ENCODE measurements at places on chromosomes 4 and X.

- DNase-seq = no peak
Measured at GRCh38 chr4:186023975-186024374, 45.0 kb upstream of the TLR3 start.

DNA sequence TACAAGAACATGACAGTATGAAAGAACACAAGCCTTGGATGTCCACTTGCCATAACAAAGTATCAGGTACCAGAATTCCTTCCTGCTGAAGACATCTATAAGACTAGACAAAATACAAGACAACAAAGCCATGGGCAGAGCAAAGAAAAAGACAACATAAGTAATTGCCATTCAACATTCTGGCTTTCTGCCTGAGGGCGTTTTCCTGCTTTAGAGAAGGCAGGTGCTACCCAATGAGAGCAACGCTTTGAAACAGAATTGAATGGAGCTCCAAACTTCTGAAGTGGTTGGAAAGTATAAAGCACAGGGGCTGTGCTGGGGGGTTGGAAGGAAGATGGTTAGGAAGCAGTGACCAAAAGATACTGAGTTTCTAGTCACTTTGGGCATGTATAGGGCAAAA lies 30.1 kb downstream of the PDE5A start:
- no peak for DNase-seq

GRCh38 chr4:164410401-164410800 lies 343.5 kb upstream of the SMIM31 start:
- no peak for DNase-seq

DNA sequence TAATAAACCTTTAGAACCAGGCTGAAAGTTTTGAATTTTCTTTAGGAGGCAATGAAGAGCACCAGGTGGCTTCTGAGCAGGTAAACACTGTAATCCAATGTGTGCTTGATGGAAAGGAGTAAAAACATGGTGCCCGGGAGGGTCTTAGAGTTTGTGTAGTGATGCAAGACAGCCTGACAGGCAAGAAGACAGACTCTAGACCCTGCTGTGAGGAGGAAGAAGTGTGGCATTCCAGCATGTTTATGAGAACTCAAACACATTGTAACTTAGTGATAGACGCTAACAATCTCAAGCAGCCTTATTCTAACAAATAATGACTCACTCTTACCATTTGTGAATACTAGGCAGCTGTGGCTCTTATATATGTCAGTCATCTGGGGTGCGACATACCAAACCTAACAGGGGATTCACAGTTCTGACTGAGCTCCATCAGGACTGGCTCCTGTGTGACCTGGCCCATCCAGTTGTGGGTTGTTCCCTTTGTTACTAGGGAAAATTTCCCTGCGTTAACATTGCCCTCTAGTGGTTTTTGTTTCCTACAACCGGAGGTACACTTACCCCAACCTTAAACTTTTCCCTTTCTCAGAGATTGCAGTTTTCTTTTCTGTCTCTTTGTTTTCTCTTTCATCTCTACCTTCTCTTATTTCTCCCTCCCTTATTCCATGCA lies 53.8 kb downstream of the VSIG4 start:
- peak; percentile 37 for DNase-seq

GRCh38 chrX:105488716-105489115 lies 268.2 kb upstream of the TEX13A start:
- peak; percentile 9 for DNase-seq

- DNase-seq = no peak
Measured at GRCh38 chrX:48487362-48487798, 11.4 kb downstream of the FTSJ1 start.

GRCh38 chr4:88320224-88320779 lies 35.9 kb upstream of the PPM1K start:
- no peak for DNase-seq

- DNase-seq = no peak
Measured at GRCh38 chrX:3567686-3568085, 145.8 kb downstream of the PRKX start.

DNA sequence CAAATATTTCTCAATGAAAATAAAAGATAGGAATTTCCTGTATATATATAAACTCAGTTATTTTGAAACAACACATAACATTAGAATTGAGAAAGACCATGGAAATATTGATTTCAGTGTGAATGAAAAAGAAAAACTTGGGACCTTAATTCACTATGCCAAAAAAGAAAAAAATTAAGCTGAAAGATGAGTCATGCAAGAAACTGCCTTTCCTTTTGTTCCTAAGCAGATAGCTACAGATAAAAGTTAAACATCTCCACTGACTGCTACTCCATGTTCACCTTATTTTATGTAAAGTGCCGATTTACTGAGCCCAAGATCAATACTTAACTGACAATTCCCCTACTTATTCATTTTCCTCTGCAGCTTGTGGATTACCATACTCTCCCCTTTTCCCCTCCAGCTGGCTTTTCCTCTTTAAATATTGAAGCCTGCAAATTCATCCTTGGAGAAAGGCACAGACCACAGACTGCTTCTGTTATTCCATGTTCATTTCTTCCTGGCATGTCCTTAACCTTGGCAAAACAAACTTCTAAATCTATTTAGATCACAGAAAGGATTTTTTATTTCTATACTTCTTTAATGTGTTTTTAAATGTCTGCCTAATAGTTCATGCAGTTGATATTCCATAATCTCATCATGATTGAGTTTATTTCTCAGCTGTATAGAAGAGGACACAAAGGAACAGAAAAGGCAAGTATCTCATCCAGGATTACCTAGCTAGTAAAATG lies 40.5 kb upstream of the YTHDC1 start:
- DNase-seq = no peak

GRCh38 chrX:47217121-47217851 lies 1.2 kb upstream of the CDK16 start:
- DNase-seq = no peak

- no peak for DNase-seq
Measured at GRCh38 chrX:151287954-151288353, 109.1 kb upstream of the VMA21 start.

DNA sequence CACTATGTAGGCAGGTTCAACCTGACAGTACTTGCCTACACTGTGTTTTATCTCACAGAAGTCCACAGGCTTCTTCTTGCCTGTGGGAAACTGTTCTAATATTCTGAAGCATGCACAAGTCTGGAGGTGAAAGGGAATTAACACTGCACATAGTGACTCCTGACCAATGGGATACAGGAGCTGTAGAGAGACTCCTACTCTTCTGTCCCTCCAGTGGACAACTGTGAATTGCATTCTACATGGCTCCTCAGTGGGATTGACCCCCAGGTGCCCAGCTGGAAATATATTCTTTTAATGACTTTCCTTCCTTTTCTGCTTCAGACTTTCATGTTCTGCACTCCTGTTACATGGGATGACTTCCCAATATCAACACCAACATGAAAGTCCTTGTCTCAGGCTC lies 8.2 kb upstream of the YIPF6 start:
- DNase-seq = no peak

GRCh38 chrX:56803850-56804681 lies 75.0 kb downstream of the NBDY start:
- DNase-seq = no peak

GRCh38 chrX:25034889-25035288 lies 19.1 kb upstream of the ARX start:
- no peak for DNase-seq

- DNase-seq = no peak
Measured at GRCh38 chr4:111198446-111198845, 575.6 kb upstream of the PITX2 start.

GRCh38 chr4:47031751-47032404 lies 511 bp downstream of the GABRB1 start:
- no peak for DNase-seq

DNA sequence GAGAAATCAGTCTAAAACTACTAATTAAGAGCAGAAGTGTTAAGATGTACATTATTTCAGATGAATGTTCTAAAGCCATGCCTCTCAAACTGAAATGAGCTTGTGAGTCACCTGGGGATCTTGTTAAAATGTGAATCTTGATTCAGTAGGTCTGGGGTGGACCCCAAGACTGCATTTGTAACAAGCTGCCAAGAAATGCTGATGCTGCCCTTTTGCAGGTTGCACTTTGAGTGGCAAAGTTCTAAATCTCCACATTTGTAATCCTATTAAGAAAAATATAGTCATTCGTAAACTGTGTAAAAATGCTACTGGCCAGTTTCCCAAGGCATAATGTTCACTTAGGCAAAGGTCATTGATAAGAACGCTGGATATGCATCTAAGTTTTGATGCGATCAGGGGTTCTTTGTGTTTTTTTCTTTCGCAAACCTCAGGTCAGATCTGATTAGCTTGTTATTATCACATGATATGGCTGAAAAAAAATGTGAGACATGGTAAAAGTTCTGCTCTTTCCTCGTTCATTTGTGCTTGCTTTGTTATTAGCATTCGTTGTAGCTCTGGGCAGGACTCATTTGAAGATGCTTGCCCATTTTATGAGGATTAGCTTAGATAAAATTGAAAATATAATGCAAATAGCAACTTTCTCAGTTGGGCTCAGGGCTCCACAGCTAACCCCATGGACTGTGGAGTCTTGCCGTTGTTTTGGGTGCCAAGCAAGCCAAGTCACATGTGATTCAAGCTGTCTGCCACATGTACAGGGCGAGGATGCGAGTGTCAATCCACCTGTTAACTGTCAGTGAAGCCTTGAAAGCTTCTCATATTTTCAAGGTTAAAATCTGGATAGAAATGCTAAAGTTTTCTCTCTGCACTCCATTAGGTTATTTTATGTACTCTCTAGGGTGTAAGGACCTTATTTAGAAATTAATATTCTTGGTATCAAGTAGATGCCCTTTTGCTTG lies 12.1 kb downstream of the TBC1D1 start:
- no peak for DNase-seq

DNA sequence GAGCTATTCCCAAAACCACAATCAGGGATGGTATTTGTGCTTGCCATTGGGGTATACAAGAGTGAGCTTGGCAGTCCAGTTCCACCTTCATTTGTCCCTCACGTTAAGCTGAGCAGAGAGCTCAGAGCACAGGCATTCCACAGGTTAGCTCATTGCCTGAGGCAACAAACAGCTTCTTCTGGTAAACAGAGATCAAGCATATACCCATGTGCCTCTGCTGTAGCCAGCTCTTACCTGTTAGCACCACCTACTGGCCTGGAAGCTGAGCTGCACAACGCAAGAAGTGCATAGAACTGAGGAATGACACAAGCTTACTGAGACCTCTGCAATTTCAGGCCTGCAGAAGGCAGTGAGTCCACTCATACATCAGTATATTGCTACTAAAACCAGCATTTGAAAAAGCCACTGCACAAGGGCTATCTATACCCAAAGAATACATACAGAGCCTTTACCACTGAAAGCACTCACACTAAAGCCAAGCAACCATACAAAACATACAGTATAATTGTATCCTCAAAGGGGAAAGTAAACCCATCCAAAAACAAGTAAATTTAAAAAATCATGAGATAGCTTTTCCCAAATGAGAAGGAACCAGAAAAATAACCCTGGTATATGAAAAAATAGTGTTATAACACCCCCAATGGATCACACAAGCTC lies 258.3 kb upstream of the GABRA2 start:
- no peak for DNase-seq

GRCh38 chr4:25123236-25123635 lies 37.0 kb downstream of the SEPSECS start:
- no peak for DNase-seq

DNA sequence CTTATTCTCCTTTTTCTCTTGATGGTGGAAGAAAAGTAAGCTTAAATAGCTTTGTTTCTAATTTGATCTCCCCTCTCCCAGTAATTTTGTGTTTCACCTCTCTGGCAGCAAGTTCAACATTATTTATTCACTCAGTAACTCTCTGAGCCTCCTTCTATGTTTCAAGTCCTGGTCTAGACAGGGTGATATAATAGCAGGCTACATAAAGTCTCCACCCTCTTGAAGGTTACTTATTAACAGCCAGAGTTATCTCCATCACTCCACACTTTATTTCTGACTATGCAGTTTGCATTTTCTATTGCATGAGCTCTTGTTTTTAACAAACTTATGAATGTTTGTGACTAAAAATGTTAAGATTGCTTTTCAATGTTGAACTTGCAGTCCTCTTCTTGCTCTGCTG lies 17.8 kb upstream of the ANOS1 start:
- no peak for DNase-seq

DNA sequence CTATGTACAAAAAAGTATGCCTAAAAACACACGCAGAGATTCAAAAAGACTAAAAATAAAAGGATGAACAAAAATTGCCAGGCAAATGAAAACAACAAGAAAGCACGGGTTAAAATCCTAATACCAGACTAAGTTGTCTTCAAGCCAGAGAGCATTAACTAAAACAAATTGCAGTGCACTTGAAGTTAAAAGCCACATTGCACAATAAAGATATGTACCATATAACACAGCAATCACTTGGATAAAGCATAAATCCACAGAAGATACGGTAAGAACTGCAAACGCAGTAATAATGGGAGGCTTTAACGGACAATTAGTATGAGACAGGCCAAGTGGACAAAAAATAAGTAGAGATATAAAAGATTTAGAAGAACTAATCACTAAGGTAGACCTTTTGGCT lies 14.9 kb downstream of the CCDC158 start:
- DNase-seq = no peak

GRCh38 chrX:134186362-134187121 lies 50.4 kb upstream of the CCDC160 start:
- DNase-seq = no peak

- no peak for DNase-seq
Measured at GRCh38 chrX:71302461-71303213, 1.1 kb downstream of the ITGB1BP2 start.

DNA sequence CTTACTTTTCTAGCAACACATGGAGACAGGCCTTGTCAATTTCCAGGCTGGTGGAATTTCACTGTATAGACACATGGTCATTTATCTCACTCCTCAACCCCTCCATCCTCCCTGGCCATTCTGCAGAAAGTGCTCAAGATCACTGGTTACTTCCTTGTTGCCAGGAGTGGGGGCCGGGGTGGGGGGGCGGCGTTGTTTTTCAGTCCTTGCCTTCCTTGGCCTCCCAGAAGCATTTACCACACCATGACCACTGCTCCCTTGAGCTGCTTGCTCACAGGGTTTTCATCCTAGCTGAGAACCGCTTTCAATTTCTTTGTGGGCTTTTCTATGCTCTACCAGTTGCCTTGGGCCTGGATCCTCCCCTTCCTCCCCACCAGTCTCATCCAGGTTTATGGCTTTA lies 14.1 kb upstream of the BCOR start:
- no peak for DNase-seq

DNA sequence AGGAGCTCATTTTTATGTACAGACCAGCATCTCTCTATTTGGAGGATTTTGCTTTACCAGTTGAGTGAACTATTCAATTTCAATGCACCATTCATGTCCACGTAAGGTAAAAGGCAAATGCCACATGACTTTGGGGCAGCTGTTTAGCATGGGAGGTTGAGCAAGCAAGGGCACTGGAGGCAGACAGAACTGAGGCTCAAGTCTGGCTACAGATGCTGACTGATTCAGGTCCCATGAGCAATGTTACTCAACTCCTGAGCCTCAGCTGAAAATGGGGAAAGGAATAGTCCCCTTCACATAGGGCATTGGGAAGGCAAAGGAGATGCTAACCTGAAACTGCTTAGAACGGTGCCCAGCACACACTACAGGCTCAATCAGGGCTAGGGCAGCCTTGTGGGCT lies 93.0 kb upstream of the MTM1 start:
- no peak for DNase-seq

Data from muscle of arm (tissue), 14 donors.